T1000 (cell line): ENCODE measurements at places on chromosomes 4 and X.

- DNase-seq = no peak
Measured at GRCh38 chrX:72020788-72021187, 110.1 kb downstream of the NHSL2 start.

DNA sequence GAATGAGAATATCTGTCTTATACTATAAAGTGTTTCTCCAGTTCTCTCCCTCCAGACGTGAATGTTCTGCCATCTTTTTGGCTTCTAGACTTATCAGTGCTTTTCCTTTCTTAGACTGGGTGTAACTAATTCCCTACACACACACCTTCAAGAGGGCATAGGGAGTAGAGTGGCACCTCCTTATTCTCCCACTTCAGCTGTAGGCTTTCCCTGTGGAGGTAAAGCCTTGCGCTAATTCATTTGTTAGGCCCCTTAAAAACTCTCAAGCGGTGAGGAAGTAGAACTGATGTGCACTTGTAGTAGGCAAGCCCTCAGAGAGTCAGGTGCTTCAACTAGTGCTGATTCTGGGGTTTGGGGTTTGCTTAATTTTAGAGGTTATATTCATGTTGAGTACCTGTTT lies 10.0 kb downstream of the KLHL2 start:
- no peak for DNase-seq

- no peak for DNase-seq
Measured at GRCh38 chr4:123404533-123404932, 7.9 kb downstream of the SPRY1 start.

DNA sequence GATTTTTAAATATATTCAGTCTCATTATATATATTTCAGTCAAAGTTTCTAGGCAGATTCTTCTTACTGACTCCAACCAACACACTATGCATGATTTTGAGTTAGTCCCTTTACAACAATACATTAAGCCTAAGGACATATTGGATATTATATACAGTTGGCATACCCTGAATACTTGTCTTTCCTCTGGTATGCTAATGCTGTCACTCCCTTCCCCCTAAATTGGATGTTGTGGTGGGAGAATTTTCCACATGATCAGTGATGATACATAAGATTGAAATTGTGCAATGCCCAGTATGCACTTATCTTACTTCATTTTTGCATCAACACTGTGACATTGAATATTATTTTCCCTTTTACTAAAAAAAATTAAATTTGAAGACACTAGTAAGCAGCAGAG lies 935.2 kb downstream of the PCDH7 start:
- no peak for DNase-seq

- no peak for DNase-seq
Measured at GRCh38 chrX:110108381-110108821, 105.5 kb downstream of the TMEM164 start.

- DNase-seq = no peak
Measured at GRCh38 chr4:150598909-150599308, 17.0 kb downstream of the MAB21L2 start.

- no peak for DNase-seq
Measured at GRCh38 chr4:69859140-69859685, 732 bp downstream of the SULT1E1 start.

- DNase-seq = no peak
Measured at GRCh38 chr4:704198-704891, 1.3 kb upstream of the PCGF3 start.

GRCh38 chrX:53223068-53223693 lies 1.8 kb downstream of the KDM5C start:
- DNase-seq = no peak

GRCh38 chr4:2937146-2937857 lies 25.9 kb downstream of the NOP14 start:
- DNase-seq = no peak

GRCh38 chr4:121711263-121712000 lies 14.7 kb upstream of the ANXA5 start:
- DNase-seq = peak; percentile 95

DNA sequence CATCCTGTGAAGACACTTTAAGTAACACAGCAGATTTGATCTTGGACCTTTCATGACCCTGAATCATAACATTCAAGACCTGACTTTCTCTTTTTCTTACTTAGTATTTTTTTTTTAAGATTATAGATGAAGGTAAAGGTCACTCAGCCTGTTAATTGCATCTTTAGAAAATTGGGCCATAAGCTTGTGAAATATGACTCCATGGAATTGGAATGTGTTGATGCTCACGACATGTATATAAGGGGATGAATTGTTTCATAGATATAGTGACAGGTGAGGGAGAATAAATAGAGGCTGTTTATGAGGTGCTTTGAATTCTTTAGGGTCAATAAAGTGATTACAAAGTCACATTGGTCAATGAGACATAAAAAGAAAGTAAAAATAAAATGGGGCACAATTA lies 27.7 kb upstream of the HS3ST1 start:
- DNase-seq = no peak

DNA sequence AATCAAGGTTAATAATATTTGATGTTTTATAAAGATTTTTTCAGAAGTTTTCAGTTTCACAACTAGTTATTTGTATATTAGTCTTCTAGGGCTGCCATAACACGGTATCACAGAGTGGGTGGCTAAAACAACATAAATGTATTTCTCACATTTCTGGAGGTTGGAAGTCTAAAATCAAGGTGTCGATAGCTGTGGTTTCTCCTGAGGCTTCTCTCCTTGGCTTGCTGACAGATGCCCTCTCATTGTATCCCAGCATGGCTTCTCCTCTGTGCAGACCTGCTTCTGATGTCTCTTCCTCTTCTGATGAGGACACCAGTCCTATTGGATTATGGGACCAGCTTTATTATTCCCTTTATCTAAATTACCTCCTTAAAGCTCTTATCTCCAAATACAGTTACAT lies 1456.6 kb downstream of the STIM2 start:
- no peak for DNase-seq
